Myometrial cell (primary cell): ENCODE measurements at places on chromosomes 3 and 15. TPM values are rescaled to one million over a fixed set of nuclear protein-coding genes. Genes with fewer than 3 reads are reported as not detected.

The TIGIT gene
- total RNA-seq: not detected in 2 replicates

The MKRN3 gene
- not detected in 2 replicates for total RNA-seq

The SLC25A20 gene
- 24.8 and 28.2 TPM in 2 replicates for total RNA-seq

The BMF gene
- total RNA-seq: 0.35 TPM in 1 of 2 replicates, not detected in the other

The PLSCR2 gene
- 0.18 TPM in 1 of 2 replicates, not detected in the other for total RNA-seq

The MUC4 gene
- not detected in 2 replicates for total RNA-seq

The MINAR1 gene
- 0.53 and 0.86 TPM in 2 replicates for total RNA-seq

The AGTR1 gene
- not detected in 2 replicates for total RNA-seq

The DTX3L gene
- 12.4 and 15.4 TPM in 2 replicates for total RNA-seq

The IMP3 gene
- 67.5 and 73.5 TPM in 2 replicates for total RNA-seq

The NDUFB5 gene
- total RNA-seq: 81.6 and 93.6 TPM in 2 replicates
